Panc1 (cell line): ENCODE measurements at places on chromosomes 4 and X.

GRCh38 chr4:141759796-141760425, 123.5 kb downstream of the IL15 start:
- no peaks in the 10 kb centered on the region for H3K36me3 ChIP-seq
- no peaks in the 10 kb centered on the region for H3K4me1 ChIP-seq
- H3K4me3 ChIP-seq, result no peak overlapping the region
- DNase-seq, result no peak

DNA sequence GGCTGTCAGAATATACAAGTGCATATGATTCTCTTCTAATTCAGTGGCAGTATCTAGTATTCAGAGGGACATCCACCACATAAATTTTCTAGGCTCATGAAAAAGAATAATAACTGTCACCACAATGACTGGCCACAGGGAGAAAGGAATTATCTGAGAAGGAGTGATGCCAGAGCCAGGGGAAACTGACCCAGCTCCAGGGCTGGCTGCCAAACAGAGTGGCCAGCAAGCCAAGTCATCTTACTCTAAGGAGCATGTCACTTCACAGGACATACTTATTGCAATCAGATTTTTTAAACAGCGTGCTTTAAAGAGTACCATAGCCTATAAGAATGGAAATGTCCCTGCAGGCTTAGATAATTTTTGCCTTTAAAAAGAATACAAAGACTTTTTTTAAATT, 5.8 kb upstream of the SEPTIN11 start:
- peaks cover 4% of the 10 kb centered on the region; the same call in 1 of the 2 replicates for H3K4me1 ChIP-seq
- H3K36me3 ChIP-seq, result no peaks in the 10 kb centered on the region
- H3K27me3 ChIP-seq, result no peaks in the 10 kb centered on the region
- H3K4me3 ChIP-seq, result no peak overlapping the region

GRCh38 chr4:36192922-36193321, 51.4 kb downstream of the ARAP2 start:
- H3K27me3 ChIP-seq, result no peaks in the 10 kb centered on the region
- H3K27ac ChIP-seq, result no peak overlapping the region
- no peaks in the 10 kb centered on the region for H3K36me3 ChIP-seq
- DNase-seq, result no peak
- no peak overlapping the region for H3K4me3 ChIP-seq

DNA sequence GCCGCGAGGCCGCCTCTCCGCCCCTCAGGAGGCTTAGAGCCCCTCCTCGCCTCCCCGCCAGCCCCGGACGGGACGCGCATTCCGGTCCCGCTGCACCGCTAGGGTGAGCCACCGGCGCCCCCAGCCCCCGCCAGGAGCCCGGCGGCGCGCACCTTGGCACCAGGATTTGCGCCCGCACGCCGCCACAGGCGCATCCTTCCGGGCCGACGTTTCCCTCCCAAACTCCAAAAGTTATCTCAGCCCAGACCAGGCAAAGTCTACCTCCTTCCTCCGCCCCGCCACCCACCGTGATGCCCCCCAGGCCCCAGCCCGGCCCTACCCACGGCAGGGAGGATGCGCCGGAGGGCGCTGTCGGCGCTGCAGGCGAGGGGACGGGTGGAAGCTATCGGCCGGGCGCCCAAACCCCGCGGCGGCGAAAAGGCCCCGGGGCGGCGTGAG, 538 bp downstream of the SCML2 start:
- H3K36me3 ChIP-seq, result no peaks in the 10 kb centered on the region
- H3K4me1 ChIP-seq, result no peaks in the 10 kb centered on the region; the same call in 1 of the 2 replicates
- DNase-seq, result no peak
- no peaks in the 10 kb centered on the region for H3K27me3 ChIP-seq
- peak overlapping the region; percentile 54; the same call in 1 of the 2 replicates for H3K27ac ChIP-seq

DNA sequence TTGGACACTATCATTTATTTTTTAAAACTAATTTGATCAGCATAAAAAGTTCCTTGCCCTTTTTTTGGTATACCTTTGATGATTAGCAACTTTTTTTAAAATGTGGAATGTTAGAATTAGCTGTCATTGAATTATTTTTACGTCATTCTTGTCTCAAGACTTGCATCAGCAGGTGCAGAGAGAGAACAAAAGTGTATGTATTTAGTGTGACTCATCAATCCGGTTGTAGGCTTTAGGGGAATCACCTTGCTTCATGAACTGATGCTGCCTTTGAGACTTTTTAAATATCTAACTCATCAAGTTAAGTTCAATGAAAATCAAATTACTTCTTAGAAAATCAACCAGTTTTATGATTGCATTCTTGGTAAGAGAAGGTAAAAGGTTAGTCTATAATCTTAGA, 125.1 kb downstream of the ARX start:
- DNase-seq, result no peak
- H3K4me3 ChIP-seq, result no peak overlapping the region
- H3K27ac ChIP-seq, result no peak overlapping the region
- H3K4me1 ChIP-seq, result no peaks in the 10 kb centered on the region

DNA sequence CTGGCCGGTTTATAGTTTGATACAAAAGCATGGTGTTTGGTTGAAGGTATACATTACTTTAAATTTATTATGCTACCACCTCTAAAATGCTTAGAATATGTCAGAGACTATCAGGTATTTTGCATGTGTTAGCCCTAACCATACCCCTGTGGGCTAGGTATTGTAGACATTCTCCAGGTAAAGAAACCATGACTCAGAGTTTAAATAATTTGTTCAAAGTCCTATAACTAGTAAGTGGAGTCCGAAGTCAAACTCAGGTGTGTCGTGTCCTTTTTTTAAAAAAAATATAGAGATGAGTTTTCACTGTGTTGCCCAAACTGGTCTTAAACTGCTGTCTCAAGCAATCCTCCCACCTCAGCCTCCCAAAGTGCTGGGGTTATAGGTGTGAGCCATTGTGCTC, 12.4 kb downstream of the LAP3 start:
- no peak for DNase-seq
- no peaks in the 10 kb centered on the region for H3K27me3 ChIP-seq
- no peak overlapping the region for H3K4me3 ChIP-seq
- peaks cover 4% of the 10 kb centered on the region for H3K36me3 ChIP-seq
